Glomerular endothelial cell (primary cell): ENCODE measurements at places on chromosomes 3 and 15. TPM values are rescaled to one million over a fixed set of nuclear protein-coding genes. Genes with fewer than 3 reads are reported as not detected.
A peak's percentile ranks its signal among the peaks of the same experiment; 100 is the strongest.

Gene MORC1
- not detected in 2 replicates for total RNA-seq

Gene GUCA1C
- not detected in 2 replicates for total RNA-seq

Gene IQSEC1
- 50.1 and 57.1 TPM in 2 replicates for total RNA-seq

Gene ABHD6
- total RNA-seq: 8.4 and 9.5 TPM in 2 replicates

Gene CASR
- total RNA-seq: not detected in 2 replicates

Gene SI
- not detected in 2 replicates for total RNA-seq

DNA sequence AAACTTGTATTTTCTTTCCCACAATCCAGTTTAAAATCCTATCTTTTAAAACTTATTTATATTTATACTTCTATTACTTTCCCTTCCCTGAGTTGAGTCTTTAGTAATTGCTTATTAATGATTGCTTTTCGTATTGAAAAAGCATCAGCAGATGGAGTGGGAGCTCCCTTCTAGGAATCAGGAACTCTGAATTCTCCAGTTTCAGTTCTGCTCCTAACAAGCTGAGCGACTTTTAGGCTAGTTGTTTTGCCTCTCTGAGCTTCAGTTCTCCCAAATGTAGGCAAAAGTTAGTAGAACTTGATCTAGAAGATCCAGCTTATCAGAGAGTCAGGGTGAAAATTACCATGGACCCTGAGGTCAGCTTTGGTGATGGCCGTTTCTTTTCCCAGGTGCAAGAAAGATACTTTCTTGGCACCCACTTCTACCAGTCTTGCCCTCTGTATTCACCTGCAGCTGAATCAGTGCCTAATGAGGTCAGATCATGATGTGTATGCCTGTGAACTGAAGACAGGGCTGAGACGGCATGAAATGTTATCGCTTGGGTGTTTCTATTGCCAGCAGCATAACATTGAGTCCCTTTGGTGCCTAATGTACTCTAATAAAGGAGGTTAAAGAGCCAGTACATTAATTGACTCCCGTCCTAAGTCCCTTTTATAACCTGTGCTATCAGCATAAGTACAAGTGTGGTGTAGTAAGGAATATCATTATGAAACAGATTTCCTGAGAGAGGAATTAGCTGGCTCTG lies 194.5 kb upstream of the TBC1D5 start:
- DNase-seq: no peak

- no peak for DNase-seq
Measured at GRCh38 chr3:32712506-32713055, 27.6 kb downstream of the CNOT10 start.

- no peak for DNase-seq
Measured at GRCh38 chr3:9951126-9951525, 1.1 kb downstream of the PRRT3 start.

DNA sequence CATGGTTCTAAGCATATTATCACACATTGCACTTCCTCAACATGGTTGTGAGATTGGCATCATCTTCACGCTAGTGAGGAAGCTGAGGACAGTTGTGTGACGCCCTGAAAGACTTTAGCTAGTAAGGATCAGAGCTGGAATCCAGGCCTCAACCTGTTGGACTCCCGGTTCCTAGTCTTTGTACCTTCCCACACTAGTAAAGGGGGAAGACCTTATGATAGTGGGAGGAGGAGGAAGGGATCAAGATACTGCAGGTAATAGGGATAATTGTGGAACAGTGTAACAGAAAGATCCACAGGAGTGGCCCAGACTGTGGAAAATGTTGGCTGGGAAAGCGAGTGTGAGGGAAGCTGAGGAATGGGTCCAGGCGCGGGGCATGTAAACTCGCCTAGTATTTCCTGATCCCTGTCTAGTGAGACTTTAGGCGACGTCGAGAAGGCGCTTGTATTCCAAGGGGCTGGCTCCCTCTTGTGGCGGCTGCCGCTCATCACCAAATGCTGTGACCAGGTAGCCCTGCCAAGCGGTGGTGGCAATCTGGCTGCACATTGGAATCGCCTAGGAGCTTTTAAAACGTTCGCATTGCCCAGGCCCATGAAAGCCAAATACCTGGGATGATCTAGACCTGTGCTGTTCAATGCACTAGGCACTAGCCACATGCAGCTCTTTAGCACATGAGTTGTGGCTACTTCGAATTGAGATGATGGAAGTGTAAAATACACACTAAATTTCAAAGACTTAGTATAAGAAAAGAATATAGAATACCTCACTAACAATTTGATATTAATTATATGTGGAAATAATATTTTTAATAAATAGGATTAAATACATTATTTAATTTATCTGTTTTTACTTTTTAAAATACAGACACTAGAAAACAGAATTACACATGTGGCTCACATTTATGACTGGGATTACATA lies 38.8 kb upstream of the CLDN18 start:
- DNase-seq: peak; percentile 16

GRCh38 chr3:16200411-16200810 lies 25.9 kb downstream of the GALNT15 start:
- no peak for DNase-seq

GRCh38 chr3:40523781-40524180 lies 979 bp upstream of the ZNF621 start:
- DNase-seq: no peak

GRCh38 chr3:10983219-10983916 lies 9.2 kb upstream of the SLC6A1 start:
- peak; percentile 7 for DNase-seq

- no peak for DNase-seq
Measured at GRCh38 chr3:38004415-38005075, 14.0 kb downstream of the VILL start.

DNA sequence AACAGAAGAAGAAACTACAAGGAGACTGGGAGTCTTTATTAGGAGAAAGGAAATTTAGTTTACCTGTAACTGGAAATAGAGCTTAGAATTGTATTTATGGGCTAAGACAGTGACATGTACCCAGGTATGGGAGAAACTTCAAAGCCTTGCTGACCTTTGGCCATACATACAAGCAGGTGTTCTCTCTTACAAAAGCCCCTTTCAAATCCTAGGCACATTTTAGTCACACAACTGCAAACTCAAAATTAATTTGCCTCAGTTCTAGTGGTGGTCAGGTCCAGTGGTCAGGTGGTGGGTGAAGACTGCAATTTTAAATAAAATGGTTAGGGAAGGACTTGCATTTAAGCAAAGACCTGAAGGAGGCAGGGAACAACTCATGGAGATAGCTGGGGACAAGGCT lies 30.4 kb downstream of the GATM start:
- no peak for DNase-seq

DNA sequence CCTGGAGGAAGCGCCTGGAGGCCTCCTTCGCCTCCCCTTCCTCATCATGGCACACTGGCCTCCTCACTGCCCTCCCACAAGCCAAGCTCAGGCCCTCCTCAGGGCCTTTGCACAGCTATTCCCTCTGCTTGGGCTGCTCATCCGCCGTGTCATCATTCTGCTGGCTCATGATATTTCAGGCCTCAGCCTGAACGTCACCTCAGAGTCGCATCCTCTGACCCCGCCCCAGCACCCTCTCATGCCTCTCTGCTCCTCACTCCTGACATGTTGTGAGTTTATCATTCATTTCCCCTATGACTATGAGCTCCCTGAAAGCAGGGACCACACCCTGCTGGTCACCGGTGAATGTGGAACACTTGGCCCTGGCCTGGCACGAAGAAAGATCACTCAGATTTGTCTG lies 20.7 kb upstream of the POC1A start:
- DNase-seq: no peak

GRCh38 chr3:99624496-99625236 lies 13.7 kb upstream of the COL8A1 start:
- DNase-seq: no peak

- no peak for DNase-seq
Measured at GRCh38 chr3:178067721-178068120, 468.5 kb upstream of the KCNMB2 start.

- peak; percentile 44 for DNase-seq
Measured at GRCh38 chr15:28125673-28126651, 26.8 kb upstream of the OCA2 start.

DNA sequence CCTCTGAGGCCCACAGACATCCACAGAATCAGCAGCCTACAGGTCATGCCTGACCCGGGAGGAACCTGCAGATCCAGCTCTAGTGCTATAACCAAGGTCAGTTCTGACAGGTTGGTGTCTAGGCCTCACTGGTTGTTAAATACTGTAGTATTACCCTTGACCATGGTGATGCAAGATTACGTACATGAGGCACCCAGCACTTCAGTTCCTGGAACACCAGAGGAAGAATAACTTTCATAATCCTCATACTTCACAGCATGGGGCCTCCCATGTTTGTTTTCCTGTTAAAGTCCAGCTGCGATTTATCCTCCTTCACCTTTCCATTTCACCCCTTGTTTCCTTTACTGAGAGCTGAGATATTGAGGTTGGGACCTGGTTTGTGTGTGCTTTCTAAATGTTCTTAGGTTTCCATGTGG lies 34.4 kb upstream of the GLCE start:
- no peak for DNase-seq

DNA sequence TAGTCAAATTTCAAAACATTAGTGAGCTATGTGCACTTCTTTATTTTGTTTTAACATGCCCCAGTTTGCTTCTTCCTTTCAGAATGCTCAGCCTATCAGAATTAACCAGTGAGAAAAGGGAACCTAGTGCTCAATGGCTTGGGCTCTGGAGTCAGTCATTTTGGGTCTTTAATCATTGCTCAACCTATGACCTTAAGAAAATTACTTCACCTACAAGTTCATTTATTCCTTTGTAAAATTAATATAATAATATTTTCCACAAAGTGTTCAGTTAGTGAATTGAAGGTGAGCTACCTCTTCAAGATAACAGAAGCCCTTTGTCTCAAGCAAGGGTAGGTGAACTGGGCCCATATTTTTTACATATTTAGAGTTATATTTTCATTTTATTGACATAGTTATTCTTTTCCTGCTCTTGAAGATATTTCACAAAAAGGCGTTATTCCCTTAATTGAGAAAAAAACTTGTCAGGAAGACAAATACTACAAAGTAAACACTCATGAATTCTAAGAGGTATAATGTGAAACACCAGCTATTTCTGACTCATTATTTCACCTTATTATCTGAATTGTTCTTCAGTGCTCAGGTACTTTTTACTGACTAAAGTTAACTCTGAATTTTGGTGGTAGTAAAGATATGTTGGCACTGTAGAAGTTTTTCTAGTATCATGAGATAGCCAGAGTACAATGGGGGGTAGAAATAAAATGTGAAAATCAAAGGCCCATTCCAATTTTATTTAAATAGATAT lies 415.5 kb downstream of the NAALADL2 start:
- no peak for DNase-seq

DNA sequence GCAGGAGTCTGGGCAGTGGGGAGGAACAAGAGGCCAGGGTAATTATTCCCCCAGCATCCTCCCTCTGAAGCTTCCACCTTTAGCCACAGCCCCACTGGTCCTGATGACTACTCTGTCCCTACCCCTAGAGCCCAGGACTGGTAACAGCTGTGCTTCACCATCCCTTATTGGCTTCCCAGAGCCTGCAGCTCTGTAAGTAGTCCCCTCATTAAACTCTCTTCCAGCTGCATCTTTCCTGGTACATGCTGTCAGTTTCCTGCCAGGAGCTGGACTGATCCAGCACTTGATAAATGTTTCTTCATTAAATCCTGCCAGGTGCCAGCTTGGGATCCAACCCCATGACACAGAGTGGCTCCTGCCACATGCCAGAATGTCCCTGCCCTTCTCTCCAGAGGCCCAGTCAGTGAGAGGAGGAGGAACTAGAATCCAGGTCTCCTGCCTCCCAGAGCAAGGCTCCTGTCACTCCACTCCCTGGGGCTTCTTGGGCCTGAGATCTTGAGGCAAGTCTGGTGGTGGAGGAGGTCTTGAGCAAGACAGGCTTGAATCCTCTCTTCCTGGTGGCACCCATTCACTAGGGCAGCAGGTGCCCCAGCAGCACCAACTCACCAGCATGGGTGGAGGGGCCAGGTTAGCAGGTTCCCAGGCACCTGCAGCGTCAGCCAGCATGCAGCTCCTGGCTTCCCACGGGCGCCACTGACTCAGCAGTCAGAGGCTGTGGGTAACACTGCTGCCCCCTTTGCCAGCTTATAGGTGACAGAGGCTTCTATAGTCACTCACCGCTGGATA lies 27.6 kb downstream of the FBXW12 start:
- DNase-seq: no peak

- no peak for DNase-seq
Measured at GRCh38 chr3:96267577-96267976, 546.8 kb upstream of the EPHA6 start.

GRCh38 chr15:70584838-70585706 lies 178.3 kb downstream of the UACA start:
- DNase-seq: no peak

DNA sequence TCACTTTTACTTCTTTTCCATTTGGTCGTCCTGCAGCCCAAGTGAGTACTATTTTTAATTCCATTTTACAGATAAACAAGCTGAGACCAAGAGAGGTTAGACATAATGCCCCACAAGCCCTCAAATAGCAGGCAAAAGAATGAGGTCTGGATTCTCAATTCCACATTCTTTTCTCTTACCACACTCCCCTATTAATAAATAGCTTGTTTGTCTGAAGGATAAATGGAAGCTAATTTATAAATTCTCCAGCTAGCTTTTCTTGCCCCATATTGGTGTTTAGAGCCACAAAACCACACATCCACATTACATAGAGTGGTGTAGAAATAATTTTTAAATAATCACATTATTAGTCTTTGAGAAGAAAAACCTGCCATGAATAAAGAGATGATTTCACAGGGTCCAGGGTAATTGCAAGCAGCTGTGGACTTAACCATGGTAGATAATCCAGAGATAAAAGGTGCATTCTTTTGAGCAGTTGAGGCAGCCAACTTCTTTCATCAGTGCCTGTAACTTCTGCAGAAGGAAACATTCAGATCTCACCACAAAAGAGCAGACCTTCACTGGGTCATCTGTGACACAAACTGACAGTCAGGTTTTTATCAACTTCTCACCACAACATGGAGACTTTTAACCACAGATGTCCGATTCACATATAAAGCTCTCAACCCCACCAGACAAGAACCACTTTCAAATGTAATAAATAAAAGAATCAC lies 313.4 kb upstream of the STT3B start:
- no peak for DNase-seq

- no peak for DNase-seq
Measured at GRCh38 chr15:36831904-36832287, 252.5 kb downstream of the CDIN1 start.

DNA sequence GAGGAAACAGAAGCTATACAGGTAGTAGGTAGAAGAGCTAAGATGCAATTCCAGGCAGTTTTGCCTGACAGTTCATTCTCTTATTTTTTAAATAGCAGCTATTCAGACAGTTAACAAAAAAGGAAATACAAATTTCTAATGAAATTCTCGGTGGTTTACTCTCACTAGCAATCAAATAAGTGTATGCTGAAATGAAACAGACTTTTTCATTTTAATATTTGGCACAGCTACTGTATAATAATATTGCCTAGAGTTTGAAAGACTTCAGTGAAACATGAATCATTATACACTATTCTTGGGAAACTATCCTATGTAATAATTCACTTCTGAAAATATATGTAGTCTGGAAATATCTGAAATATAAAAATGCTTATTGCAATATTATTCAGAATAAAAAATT lies 463.2 kb upstream of the AGTR1 start:
- no peak for DNase-seq

- no peak for DNase-seq
Measured at GRCh38 chr15:51782357-51782896, 31.0 kb downstream of the TMOD2 start.
